ENCODE measurements at places on chromosomes 4 and X.
A peak's percentile ranks its signal among the peaks of the same experiment; 100 is the strongest.

- DNase-seq, result no peak
These were observed 72.6 kb upstream of the SLC4A4 start for GRCh38 chr4:71266090-71266794.

GRCh38 chr4:22477813-22478182 lies 38.1 kb downstream of the ADGRA3 start:
- no peak for DNase-seq

- no peak for DNase-seq
These were observed 25.5 kb upstream of the TEC start for GRCh38 chr4:48295116-48295515.

GRCh38 chrX:111567542-111568255 lies 56.3 kb downstream of the SERTM2 start:
- no peak for DNase-seq

DNA sequence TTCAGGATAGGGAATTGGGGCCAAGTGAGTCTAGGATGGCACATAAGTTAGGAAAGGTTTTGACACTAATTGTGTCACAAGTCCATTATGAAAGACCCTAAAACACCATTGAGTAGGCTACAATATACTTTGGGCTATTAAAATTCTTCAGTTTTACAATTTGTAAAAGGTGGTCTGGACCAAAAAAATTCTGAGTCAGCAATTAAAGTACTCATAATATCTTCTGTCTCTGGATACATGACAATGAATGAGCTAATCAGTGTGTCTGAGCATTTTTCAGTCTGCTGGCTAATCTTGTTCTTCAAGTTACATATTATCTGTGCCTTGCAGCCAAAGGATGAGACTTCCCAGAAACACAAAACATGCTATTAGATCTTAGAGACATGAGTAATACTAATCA lies 14.3 kb downstream of the ARMCX1 start:
- no peak for DNase-seq

DNA sequence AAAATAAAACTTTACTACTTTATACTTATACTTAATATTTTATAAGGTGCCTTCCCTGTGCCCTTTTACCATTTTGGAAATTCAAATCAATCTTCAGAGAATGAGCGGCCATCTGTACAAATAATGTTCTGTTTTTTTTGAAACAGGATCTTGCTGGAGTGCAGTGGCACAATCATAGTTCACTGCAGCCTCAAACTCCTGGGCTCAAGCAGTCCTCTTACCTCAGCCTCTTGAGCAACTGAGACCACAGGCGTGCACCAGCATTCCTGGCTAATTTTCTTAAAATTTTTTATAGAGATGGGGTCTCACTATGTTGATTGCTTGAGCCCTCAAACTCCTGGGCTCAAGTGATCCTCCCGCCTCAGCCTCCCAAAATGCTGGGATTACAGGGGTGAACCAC lies 53.5 kb downstream of the FAM114A1 start:
- no peak for DNase-seq

GRCh38 chr4:47493238-47494123 lies 8.4 kb downstream of the ATP10D start:
- DNase-seq, result no peak

DNA sequence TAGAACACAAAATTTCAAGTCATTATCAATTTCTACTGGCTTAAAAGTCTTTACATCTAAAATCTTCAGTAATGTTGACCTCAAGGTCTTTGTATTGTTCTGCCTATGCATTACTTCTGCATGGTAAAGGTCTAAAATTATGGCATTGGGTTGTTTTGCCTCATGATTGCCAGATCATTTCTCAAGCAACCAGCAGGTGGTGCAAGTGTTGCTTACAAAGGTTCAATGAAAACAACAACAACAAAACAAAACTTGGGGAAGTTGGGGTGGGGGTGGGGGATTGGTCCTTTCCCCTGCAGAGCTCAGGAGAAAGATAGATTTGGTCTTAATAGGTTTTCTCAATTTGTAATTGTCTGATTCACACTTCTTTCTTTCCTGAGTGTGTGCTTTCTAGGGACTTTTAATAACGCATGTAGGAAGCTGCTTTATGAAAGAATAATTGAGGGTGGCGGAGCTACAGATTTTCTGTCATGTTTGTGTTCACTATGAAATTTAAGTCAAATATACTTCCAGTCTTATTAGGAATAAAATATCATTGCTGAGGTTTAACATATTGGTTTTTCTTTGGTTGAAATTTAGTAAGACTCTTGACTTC lies 145.1 kb downstream of the COL4A5 start:
- DNase-seq, result no peak

DNA sequence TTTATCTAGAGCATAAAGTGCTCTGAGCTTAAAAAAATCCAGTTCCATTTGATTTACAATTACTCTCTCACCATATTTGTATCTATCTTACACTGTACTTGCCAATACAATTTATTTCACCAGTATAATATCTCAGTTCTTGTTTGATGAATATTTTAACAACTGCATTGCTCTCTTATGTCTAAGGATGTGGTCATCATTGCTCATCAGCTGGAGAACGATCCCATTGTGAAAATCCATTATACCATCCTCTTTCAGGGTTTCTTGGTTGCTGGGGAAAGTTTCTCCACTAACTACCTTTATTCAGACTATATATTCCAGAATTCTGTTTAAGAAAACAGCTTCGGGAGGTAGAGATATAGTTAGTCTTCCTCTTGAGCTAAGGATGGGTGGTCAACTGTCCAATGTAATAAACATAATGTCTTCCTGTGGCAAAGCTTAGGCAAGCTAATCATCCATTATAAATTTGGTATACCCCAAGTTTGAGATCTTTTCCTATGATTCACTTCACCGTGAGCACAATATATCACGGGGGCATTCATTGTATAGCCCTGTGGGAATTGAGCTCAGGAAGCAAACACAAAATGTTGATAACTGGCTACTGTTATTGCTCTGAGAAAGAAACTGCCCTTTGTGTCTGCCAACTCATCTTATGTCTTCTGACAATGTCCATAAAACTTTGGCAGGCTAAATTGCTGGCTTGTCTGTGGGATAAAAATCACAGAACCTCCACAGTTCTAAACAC lies 2361.9 kb downstream of the ARAP2 start:
- DNase-seq, result no peak

- no peak for DNase-seq
These were observed 2.6 kb downstream of the COX18 start for GRCh38 chr4:73066928-73067327.

DNA sequence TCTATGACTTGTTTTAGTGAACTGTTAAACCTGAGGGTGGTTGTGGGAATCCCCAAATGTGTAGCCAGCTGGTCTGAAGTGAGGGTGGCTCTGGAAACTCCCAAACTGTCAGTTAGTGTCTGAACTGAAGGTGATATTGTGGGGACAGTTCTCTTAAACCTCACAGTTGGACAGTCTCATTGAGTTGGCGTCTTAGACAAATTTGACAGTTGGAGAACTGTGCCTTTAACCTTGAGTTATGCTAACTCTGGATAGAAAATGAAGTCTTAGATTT lies 20.7 kb upstream of the CTSO start:
- no peak for DNase-seq

DNA sequence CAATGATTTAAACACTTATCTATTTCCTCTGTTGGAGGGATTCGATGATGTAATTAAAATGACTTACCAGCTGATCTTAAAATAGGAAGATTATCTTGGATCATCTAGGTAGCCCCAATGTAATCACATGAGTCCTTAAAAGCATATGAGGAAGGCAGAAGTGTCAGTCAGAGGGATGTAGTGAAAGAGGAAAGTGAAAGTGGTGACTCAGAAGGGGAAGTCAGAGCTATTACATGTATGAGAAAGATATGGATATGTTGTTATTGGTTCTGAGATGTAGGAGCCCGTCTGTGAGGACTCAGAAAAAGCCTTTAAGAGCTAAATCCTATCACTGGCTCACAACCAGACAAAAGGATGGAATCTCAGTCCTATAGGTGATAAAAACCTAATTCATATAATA lies 456.4 kb downstream of the DACH2 start:
- DNase-seq, result no peak

DNA sequence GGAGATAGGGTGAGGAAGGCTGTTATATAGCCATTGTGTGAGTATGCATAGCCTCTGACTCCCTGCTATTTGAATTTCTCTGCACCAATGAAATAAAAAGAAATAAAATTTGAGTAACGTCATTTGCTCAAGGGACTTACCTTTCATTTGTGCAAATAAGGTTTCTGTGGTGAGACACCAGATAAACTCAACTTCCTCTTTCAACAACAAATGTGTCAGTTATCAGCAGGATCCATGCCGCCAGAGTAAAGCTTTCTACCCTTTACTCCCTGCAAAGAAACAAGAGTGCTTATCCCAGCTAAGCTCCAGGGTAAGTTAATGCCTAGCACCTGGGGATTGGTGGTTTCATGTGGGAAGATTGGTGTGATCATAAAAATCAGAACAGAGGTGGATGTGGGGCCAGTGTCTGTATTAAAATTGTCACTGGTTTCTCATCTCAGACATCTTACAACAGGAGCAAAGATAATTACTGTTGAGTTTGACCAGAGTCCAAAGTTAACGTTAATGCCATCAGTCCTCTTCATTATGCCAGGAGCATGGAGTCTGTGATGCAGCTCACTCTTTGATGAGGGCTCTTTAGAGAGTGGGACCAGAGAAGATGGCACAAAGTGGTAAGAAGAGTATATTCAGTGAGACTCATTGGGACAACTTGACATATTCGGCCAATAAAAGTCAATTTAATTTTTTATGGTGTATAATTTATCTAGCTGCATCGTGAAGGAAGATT lies at the start of gene P2RY10:
TSS of gene P2RY10 (plus strand) at position 206 of the 727 bp plus-strand sequence. CDS start 15,130 bp downstream, outside the sequence.
- DNase-seq, result no peak

- DNase-seq, result peak; percentile 60
These were observed 445 bp downstream of the AP1S2 start for GRCh38 chrX:15854080-15854655.

GRCh38 chr4:139913398-139913990 lies 240.5 kb downstream of the MAML3 start:
- peak; percentile 25 for DNase-seq

DNA sequence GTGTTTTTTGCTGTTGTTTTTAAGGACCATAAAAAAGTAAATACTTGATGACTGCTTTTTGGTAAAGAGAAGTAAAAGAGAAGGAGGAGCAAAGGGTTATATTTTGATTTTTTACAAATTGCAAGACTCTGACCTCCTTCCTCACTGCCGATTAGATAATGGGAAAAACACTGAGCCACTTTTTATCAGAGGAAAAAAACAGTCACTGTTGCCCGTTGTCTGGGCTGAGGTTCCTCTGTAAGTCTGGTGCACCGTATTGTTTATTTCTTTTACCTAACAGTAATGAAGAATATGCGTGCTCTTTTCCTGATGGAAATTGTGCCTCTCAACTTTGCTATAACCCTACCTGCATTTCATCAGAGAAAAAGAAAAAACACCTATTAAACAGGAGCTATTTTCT lies 178.7 kb upstream of the EMCN start:
- no peak for DNase-seq

DNA sequence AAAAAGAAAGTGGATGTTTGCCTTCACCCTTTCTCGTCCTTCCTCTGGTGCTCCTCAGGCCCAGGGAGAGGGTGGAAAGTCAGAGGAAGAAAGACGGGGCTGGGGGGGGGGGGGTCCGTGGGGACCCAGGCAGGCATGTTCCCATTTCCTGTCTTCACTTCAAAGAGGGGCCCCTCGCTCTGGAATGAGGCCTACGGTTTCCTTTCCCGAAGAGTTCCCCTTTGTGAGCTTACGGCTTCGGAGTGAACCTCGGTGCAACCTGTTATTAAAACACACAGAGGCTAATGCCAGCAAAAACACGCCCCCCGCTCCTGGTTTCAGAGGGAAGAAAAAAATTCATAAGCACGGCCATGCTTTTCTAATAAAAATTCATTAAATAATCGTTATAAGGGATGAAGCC lies 40.1 kb downstream of the SHOX start:
- DNase-seq, result no peak

- DNase-seq, result no peak
These were observed 71.4 kb downstream of the PDLIM5 start for GRCh38 chr4:94523033-94523580.

- no peak for DNase-seq
These were observed 20.4 kb upstream of the TMEM154 start for GRCh38 chr4:152700151-152700550.

DNA sequence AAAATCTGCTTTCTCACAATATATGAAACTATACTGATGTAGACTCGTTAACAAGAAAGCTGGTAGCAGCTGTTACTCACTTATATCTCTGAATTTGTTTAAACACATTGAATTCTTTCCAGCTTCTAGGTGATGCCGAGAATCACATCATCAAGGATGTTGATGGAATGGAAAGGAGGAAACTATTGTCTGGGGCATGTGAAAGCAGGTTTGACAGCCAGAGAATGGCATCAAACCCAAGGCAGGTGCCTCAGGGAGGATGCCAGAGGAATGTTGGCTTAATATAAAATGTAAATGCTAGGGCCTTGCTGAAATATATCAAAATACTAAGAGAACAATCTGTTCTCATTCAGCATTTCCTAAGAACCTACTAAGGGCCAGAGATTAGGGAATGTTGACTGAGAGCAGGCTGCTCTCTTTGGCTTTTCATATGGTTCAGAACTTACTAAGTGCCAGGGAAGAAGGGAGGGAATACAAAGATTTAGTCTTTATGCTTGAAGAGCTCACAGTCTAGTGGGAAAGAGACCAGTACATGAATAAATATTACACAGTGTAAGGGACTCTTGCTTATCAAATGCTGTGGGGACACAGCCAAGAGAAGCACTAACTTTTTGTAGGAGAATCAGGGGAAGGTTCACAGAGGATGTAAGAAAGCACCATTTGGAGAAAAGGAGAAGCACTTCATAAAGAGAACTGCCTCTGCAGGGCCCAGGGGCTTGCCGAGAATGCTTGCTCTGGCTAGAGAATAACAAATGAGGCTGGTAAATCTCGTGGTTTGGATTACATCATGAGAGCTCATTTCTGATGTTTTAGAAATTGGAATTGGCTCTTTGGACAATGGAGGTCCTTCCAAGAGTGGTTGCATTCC lies 14.7 kb downstream of the SLIT2 start:
- DNase-seq, result no peak

- no peak for DNase-seq
These were observed 120.9 kb upstream of the NRK start for GRCh38 chrX:105701310-105702052.

DNA sequence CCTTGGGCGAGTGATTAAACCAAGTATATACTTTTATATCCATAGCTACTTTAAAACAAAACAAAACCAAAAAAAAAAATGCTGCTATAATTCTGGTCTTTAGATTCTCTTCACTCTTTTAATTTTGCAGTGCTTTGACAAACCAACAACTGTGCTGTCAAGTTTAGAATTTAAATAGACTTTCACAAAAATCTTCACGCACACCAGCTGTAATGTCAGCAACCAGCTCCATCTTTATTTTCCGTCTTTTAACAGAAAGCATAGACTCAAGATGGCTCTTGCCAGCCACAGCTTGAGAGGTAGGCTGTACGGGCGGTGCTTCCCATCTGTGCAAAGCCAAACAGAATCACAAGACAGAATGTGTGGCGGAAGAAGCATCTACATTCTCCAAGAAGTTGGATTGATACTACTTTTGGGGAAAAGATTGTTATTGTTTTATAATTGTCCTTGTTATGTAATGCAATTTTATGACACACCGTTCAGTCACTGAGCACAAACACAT lies 388.3 kb upstream of the MAGEC2 start:
- no peak for DNase-seq
